T47D (cell line): ENCODE measurements at places on chromosomes 6 and 20.

DNA sequence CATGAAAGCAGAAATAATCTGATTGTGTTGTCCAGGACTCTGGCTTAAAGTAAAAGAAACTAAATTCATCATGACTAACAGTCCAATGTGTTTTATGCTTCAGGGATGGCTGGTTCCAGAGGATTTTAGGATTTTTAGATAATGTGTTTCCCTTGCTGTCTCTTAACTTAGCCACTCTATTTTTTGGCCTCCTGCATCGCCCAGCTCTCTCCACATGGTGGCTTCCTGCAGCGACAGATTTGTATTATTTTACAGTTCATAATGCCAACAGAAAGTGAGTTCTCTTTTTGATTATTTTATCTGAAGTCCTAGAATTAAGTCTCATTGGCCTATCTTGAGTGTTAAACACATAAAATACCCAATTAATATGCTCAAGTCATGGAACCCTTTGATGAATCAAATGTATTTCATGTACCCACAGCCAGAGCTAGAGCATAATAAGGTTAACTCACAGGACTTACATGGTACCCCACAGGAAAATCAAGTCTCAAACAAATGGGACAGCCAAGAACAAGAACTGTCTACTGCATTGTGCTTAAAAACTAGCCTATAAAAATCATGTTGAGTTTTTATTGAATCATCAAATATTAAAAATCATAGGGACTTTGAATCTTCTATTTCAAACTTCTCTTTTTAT lies 582.5 kb downstream of the DOK5 start:
- no peak for DNase-seq

- DNase-seq: no peak
Measured at GRCh38 chr6:6434151-6434550, 113.7 kb upstream of the F13A1 start.

DNA sequence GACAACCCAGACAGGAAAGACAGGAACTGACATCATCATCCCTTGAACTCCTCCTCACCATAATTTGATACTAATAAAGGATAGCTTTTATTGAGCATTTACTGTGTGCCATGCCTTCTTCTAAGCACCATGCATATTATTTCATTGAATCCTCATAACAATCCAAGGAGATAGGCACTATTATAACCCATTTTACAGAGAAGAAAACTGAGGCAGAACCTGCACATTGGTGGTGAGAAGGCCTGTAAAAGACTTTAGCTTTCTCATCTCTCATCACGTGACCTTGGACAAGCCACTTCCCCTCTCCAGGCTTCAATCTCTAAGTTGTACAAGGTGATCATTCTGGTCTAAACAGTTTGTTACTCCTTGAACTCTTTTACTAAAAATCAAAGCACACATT lies 34.5 kb upstream of the PREX1 start:
- no peak for DNase-seq

DNA sequence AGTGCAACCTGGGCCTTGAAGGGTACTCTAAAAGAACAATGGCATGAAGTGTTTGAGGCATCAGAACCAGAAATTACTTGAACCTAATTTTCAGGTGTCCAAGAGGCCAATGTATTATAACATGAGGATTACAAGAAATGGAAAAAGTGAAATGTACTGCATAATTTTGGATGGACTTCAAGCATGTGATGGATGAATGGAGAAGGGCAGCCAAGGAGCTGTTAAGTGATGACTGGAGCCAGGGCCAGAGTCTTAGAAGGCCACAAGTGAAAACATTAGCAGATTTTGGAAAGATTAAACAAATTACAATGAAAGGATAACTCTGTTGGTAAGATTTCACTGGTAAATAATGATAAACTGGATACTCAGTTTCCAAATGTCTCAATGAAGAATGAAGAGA lies 738.2 kb downstream of the CD109 start:
- DNase-seq: no peak

GRCh38 chr20:57102160-57102559 lies 164.3 kb downstream of the BMP7 start:
- no peak for DNase-seq

DNA sequence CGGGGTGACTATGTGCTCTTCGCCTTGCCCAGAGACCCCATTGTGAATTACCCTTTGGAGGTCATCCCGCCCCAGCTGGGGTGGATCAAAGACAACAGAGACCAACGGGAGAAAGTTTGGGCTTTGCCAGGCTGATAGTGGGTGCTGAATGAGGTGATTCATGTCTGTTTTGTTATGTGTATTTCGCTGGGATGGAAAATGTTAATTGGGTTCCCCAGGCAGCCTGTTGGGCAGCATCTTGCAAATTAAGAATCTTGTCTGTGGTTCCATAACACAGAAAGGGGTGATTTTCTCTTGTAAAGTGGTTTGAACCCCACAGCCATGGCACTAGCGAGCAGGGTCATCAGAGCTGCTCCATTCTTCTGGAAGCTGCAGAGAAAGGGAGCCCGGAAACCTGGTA lies 63.1 kb upstream of the UNC93A start:
- DNase-seq: no peak

DNA sequence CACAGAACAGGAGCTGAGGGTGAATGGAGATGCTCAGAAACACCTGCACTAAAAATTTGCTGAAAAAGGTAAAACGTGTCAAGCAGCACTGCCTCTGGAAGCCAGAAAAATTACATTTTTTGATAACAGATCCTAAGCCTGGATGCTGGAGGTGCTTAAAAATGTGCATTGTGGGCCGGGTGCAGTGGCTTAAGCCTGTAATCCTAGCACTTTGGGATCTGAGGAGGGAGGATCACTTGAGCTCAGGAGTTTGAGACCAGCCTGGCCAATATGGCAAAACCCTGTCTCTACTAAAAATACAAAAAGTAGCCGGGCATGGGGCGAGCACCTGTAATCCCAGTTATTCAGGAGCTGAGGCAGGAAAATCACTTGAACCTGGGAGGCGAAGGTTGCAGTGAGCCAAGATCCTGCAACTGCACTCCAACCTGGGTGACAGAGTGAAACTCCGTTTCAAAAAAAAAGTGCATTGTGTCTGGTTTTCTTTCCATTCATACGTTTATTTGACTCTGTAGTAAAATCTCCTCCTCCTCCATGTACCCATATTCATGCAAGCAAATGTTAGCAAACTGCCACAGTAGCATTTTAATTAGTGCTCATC lies 587 bp upstream of the BTN3A1 start:
- no peak for DNase-seq

DNA sequence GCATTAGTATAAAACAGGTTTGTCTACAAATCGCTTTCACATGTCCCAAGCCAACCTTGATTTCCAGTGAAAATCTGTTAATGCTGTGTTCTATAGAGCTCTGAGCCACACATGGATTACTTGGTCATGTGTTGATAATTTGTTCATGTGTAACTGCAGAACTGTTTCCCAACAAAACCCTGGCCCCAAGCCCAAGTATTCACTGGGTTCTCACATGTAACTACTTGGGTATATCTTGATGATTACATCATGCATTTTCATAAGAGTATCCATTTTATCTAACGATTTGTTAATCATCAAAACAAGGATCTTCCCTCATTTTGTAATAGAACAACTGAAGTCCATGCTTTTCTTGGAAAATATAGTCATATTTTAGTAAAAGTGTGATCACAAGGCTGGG lies 657.6 kb downstream of the PRKN start:
- DNase-seq: no peak

DNA sequence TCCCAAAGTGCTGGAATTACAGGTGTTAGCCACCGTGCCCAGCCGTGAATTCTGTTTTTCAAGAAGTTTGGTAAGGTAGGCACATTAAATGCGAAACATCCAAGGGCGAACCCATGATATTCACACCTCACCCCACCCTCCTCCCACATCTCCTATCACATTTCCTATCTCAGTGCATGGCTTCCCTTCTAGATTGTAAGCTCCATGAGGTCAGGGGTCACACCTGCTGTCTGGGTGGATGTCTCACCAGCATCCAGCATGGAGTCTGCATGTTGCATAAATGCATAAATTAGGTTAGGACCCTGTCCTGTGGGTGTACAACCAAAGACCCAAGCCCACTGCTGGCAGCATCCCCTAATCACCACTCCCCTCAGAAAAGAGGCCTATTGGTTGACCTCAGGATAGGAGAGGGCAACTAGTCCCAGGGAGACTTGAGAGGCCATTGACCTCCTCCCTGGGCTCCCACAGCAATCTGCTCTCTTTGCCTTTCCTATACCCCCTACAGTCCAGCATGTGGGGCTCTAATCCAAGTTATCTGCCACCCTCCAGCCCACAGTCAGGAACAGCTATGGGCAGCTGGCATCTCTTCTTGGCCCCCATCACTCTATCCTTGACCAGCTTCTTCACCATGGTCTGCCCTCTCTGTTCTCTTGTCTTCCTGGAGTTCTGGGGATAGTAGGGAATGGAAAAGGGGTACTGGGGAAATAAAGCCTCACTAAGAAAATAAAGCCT lies 4.2 kb downstream of the PRRT1 start:
- no peak for DNase-seq

GRCh38 chr6:26474439-26474881 lies 16.7 kb downstream of the BTN2A1 start:
- DNase-seq: no peak

- no peak for DNase-seq
Measured at GRCh38 chr6:88368071-88368787, 202.1 kb upstream of the CNR1 start.
